LoVo (cell line): ENCODE measurements at places on chromosomes 12 and 14.

DNA sequence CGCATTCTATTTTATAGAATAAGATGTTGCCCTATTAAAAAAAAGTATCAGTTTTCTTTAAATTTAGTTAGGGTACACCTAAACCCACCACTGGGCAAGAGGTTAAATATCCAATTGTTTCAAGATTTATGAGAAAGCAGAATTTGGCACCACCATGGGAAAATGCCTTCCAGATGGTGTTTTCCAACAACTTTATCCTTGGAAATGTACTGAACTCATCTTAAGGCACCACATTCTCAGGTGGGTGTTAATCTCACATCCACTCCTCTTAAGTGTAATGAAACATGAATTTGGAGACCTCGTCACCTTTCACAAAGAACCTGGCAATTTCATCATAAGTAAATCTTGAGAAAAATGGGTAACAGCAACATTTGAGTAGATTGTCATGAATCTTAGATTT is 13.1 kb downstream of the CBX5 start:
- DNase-seq = no peak

GRCh38 chr14:92973261-92973797 is 50.4 kb downstream of the CHGA start:
- peak; percentile 19 for DNase-seq

DNA sequence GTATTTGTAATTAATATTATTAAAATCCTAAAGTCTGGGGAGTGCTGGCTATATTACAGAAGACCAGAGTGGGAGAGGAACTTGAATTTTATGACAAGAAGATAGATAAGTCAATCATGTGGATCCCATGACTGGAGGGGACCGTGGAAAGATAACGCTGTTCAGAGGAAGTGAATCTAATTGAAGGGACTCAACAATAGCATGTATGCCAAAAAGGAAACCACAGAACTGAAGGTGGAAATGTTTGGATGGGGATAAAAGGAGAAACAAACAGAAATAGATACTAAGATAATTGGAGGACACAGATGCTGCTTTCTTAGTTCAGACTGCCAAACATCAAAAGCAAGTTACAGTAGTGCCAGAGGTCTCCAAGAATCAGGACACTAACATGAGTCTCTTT is 21.1 kb downstream of the OR6J1 start:
- DNase-seq = no peak

DNA sequence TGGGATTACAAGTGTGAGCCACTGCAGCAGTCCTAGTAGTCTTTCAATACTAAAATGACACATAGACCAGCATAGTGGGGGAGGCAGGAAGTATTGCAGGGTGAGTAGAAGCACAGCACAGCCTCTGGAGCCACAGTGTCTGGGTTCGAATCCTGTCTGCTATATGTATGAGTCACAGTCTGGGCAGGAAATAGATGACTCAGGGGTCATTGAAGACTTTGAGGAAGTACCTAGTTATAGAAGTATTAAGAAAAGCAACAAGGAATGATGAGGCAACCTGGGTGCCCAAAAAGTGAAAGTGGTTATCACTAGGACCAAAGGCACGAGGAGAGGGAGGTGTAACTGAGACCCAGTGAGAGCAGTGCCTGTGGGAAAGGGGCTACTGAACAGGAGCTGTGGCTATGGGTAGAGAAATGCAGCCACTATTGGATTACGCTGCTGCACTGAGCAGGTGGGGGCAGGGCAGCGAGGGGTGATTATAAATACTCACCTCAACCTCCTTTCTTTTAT is 124.0 kb downstream of the PDE3A start:
- DNase-seq = peak; percentile 23

DNA sequence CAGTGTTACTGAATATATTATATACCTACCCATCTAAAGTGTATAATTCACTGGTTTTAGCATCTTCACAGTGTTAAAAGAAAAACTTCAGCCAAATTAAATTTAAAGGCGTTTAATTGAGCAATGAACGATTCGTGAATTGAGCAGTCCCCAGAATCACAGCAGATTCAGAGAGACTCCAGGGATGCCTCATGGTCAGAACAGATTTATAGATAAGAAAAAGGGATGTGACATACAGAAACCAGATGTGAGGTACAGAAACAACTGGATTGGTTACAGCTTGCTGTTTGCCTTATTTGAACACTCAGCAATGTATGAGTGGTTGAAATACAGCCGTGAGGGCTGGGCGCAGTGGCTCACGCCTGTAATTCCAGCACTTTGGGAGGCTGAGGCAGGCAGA is 84.6 kb downstream of the WNK1 start:
- DNase-seq = no peak

- DNase-seq = no peak
Measured at GRCh38 chr14:104891664-104892530, 26.8 kb downstream of the CEP170B start.

DNA sequence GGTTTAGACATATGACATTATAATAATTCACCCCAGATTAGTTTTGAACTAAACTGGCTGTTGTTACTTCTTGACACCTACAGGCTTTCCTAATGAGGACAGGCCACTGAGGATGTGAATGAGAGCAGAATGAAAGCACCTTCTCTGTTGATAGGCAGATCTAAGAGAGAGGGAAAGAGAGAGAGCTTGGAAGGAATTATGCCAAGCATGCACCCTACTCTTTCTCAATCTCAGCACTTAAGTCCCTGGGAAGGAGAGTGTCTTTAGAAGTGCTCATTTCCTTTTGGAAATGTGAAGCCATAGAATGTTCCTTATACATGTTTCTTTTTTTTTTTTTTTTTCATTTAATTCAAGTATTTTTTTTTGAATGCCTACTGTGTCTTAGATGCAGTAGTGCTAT is 49.0 kb downstream of the TBC1D15 start:
- DNase-seq = no peak

GRCh38 chr14:93274055-93274806 is 58.6 kb downstream of the BTBD7 start:
- DNase-seq = no peak

DNA sequence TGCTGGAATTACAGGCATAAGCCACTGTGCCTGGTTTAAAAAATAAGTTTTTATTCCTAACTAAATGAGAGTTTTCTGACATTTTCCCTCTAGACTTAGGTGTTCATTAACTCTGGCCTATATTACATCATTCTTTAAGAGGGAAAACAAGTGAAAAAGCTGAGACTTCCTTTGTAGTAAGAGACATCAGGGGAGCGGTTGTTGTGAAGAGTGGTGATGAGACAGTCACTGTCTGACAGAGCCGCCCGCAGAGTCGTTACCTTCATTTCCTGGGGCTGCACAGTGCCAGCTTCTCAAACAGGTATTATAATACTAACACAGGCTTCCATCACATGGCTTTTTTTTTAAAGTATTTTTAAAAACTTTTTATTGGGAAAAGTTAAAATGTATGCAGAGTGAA is 19.7 kb upstream of the TDRD9 start:
- DNase-seq = no peak

DNA sequence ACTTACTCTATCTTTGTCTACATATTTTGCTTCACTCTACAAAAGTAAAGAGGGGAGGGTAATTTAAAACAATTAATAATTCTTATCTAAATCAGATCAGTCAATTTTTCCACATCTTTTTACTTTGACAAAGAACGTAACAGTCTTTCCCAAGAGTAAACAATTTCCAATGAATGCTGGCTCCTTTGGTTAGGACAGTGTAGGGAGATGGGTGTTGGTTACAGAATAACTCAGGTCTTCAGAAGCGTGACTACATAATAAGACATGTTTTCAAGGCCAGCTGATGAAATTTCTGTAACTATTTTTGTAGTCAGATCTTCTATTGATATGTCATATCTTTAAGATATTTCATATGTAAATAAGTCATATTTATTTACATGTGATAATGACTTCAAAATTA is 183.0 kb upstream of the CAND1 start:
- no peak for DNase-seq

DNA sequence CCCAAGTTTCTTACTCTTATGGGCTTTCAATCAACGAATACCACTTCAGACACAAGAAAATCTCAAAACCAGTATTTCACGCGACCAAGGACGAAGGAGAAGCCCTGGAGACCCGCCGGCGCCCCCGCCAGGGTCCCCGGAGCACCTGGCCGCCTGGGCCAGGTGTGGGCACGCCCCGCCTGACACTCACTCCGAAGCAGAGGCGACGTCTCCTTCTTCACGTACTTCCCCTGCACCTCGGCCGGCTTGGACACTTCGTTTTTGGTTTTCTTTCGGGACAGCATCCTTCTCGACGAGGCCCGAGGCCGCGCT is 466 bp downstream of the SAV1 start:
- peak; percentile 45 for DNase-seq

GRCh38 chr14:42192738-42193653 is 586.3 kb downstream of the LRFN5 start:
- peak; percentile 81 for DNase-seq

- DNase-seq = no peak
Measured at GRCh38 chr12:29698756-29699155, 85.0 kb downstream of the TMTC1 start.

DNA sequence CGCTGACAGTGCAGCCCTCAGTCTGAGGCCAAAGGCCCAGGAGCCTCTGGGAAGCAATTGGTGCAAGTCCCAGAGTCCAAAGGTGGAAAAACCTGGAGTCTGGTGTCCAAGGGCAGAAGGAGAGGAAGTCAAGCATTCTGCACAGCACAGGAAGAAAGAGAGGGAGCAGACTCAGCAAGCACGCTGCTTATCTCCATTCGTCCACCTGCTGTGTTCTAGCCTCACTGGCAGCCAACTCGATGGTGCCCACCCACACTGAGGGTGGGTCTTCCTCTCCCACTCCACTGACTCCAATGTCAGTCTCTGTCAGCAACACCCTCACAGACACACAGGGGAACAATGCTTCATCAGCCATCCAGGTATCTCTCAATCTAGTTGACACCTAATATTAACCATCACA is 38.8 kb downstream of the HELB start:
- DNase-seq = no peak

DNA sequence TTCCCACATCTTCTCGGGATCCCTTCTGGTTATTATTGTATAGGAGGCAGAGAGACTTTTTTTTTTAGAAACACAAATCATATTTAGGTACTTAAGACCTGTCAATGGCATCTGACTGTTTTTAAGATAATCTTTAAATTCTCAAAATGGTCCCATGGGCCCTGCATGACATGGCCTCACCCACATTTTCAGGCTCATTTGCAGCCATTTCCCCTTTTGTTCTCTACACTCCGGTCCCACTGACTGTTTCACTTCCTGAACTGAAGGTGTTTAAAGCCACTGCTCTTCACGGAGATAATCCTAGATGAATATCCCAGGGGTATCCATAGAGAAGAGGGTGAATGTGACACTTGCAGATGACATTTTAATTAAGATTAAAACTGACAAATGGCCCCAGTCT is 12.3 kb upstream of the C12orf71 start:
- no peak for DNase-seq

GRCh38 chr12:54383041-54383609 is 1.4 kb downstream of the ZNF385A start:
- no peak for DNase-seq

DNA sequence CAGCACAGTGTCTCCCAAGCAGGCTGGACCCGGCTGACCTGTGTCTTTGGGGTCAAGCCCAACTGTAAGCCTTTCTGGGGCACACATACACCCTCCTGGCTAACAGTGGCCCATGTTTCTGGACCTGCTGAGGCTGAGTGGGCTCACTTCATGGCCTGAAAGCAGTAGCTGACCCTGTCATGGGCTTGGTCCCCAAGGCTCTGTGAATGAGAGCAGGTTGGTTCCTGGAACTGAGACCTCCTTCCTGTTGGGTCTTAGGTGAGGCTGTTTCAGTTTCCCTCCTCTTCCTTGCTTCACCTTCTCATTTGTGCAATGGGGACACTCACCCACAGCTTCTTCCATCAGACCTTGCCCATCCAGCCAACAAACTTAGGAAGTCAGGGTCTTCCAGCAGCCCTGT is 744 bp upstream of the IL25 start:
- no peak for DNase-seq

DNA sequence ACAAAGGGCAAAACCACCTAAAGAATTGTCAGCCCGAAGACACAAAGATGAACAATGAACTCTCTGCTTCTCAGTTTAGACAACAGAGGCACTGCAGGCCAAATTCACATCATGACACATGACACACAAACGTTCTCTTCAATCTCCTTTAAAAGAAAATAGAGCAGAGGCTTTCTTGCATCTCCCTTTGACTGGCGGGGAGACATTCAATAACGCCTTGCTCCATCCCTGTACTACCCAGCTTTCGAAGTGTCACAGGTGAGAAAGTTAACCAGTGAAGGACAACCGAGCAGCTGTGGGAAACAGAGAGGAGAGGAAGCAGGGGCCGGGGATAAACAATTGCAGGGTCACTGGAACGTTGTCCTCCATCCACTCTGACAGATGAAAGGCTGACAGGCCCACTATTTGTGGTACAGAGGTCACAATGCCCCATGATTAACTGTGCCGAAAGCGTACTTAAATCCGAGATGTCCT is 130.8 kb downstream of the PHLDA1 start:
- no peak for DNase-seq

GRCh38 chr14:39015360-39015961 is 87.6 kb downstream of the SEC23A start:
- DNase-seq = peak; percentile 26

GRCh38 chr12:31005944-31006361 is 67.7 kb upstream of the DDX11 start:
- DNase-seq = peak; percentile 99

GRCh38 chr14:33678005-33678404 is 272.9 kb downstream of the EGLN3 start:
- DNase-seq = no peak

- DNase-seq = no peak
Measured at GRCh38 chr14:77640756-77641533, 24.5 kb upstream of the SPTLC2 start.

DNA sequence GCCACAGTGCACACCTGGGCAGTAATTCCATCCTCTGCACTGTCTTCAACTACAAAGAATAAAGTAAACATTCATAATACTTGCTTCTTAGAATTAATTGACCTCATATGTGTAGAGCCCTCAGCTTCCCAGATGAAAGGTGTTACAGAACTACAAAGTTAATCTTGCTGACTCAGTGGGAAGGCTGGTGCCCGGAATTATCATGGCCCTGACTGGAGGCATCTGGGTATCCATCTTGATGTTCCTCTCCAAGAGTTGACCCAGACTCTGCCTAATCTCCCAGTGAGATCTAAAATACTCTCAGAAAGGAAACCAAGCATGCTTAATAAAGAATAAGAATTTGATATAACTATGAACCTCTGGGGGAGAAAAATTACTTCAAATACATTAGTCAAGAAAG is 147.0 kb upstream of the ARID2 start:
- DNase-seq = no peak

DNA sequence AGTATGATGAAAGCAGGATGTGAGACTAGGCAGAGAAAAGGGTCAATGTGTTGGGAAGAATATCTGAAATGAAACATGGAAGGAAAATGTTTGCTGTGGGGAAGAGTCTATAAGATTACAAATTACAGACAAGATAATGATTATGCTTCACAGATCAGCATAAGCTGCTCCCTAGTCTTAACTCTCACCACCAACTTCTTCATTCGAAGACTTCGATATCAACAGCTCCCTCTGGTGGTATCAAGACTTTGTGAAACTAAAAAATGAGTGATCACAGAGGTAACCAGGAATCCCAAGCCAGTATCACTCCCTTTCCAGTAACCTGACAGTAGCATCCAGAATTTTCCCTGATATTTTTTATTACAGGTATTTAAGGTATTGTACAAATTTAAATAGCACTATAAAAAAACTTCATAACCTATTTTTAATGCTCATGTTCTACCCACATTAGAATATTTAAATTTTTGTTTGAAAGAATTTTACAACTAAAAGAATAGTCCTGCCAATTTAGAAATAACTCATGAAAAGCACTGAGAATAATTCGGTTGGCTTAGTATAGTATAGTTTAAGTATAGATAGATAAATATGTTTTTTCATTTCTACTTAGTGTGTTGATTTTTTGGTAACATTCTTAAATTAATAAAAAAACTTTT is 84.4 kb downstream of the C2CD5 start:
- peak; percentile 60 for DNase-seq

- peak; percentile 56 for DNase-seq
Measured at GRCh38 chr12:128387811-128388422, 120.9 kb downstream of the TMEM132C start.
